ENCODE measurements at places on chromosomes 12 and 14. TPM values are rescaled to one million over a fixed set of nuclear protein-coding genes. Genes with fewer than 3 reads are reported as not detected.

- no peaks in the 10 kb centered on the region for H3K36me3 ChIP-seq
- no peak overlapping the region for H3K4me3 ChIP-seq
- no peak for DNase-seq
- peaks cover 16% of the 10 kb centered on the region for H3K4me1 ChIP-seq
These were observed 43.5 kb downstream of the RPS6KA5 start for GRCh38 chr14:91016800-91017410.

DNA sequence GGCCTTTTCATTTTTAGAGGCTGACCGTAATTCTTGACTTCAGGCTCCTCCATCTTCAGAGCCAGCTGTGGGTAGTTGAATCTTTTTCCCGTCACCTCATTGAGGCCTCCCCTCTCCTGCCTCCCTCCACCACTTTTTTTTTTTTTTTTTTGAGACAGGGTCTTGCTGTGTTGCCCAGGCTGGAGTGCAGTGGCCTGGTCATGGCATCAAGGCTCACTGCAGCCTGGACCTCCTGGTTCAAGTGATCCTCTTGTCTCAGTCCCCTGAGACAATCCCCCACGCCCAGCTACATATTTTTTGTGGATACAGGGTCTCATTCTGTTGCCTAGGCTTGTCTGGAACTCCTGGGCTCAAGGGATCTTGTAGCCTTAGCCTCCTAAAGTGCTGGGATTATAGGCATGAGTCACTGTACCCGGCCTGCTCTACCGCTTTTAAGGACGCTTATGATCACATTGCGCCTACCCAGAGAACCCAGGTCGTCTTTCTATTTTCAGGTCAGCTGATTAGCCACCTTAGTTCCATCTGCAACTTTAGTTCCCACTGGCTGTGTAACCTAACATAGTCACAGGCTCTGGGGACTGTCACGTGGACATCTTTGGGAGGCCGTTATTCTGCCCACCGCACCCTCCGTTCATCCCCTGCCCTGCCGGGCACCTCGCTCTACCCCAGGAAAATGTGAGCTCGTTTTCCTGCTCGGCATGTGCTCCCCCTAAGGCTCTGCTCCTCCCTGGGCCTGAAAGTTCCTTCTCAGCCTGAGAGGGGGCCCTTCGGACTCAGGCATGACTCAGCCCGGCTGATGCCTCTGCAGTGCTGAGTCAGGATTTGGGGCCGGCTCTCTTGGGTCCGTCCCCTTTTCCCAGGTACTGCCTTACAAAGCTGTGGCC is 13.4 kb downstream of the TNFAIP2 start:
- H3K4me3 ChIP-seq = no peak overlapping the region
- no peak for DNase-seq
- no peak overlapping the region for H3K27ac ChIP-seq
- H3K4me1 ChIP-seq = no peaks in the 10 kb centered on the region

The ZNF641 gene
- 47.5 TPM for total RNA-seq

The KRT6C gene
- total RNA-seq = not detected

GRCh38 chr14:23563473-23564180 is 4.0 kb downstream of the AP1G2 start:
- DNase-seq = no peak
- no peak overlapping the region for H3K4me3 ChIP-seq
- no peaks in the 10 kb centered on the region for H3K27me3 ChIP-seq
- peaks cover 14% of the 10 kb centered on the region for H3K4me1 ChIP-seq
- H3K27ac ChIP-seq = peak overlapping the region; percentile 29
- no peaks in the 10 kb centered on the region for H3K36me3 ChIP-seq

The RNASE12 gene
- total RNA-seq = not detected

The TAS2R7 gene
- not detected for total RNA-seq
